ENCODE measurements at places on chromosomes 1 and 21. TPM values are rescaled to one million over a fixed set of nuclear protein-coding genes. Genes with fewer than 3 reads are reported as not detected.
A peak's percentile ranks its signal among the peaks of the same experiment; 100 is the strongest.

DNA sequence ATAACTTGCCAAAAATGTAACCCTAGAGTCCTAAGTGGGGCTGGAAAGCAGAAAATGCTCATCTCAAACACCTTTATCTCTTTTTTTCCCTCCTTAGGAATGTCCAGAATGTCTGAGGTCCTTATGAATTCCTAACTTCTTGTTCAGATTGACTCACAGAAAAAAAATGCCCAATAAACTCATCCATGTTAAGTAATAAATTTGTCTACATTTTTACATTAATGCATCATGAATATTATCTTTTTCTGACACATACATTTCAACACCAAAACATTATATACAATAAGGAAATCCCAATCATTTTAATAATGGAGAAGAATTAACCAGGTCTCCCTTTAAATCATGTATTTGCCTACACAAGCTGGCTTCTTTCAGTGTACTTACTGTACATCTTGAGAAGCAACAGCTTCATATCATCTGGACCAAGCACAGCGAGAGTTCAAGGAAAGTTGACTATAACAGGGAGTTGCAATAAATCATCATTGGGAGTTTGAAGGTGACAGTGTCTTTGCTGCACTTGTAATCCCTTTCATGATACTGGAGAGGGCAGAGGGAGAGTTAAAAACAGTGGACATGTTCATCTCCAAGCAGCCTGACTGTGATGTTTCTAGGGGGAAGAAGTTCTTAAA lies 565.2 kb downstream of the LTN1 start:
- no peak for DNase-seq

ST6GALNAC5 gene
- total RNA-seq, result not detected

DNA sequence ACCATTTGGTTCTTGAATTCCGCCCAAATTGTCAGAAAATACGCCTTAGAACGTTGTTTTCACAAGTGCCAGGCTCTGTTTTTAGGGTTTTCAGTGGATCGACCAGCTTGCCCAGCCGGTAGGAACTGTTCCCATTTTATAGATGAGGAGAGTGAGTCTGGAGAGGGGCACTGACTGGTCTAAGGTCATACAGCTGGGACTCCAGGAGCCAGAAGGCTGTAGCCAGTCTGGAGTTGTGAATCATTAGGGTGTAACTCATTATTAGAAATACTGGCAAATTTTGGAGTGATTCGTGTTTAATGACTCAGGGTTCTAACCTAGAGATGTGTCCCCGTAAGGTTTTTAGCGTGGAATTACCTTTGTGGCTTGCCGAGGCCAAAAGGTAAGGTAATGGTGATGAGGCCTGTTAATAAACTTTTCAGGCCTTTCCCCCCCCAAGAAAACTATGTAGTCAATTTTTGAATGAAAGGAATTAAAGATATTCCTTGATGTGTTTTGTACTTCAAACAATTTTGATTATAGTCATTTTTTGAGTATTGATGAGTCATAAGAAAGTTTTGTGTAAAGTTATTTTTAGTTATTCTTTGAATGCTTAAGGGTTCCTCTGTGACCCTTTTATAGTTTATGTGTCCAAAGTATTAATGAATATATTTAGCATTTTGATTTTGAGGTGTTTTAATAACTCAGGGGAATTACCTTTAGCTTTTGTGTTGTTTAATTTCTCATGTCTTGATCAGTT lies 2.1 kb downstream of the DYRK1A start:
- DNase-seq, result no peak

CD247 gene
- total RNA-seq, result 183 TPM

DNA sequence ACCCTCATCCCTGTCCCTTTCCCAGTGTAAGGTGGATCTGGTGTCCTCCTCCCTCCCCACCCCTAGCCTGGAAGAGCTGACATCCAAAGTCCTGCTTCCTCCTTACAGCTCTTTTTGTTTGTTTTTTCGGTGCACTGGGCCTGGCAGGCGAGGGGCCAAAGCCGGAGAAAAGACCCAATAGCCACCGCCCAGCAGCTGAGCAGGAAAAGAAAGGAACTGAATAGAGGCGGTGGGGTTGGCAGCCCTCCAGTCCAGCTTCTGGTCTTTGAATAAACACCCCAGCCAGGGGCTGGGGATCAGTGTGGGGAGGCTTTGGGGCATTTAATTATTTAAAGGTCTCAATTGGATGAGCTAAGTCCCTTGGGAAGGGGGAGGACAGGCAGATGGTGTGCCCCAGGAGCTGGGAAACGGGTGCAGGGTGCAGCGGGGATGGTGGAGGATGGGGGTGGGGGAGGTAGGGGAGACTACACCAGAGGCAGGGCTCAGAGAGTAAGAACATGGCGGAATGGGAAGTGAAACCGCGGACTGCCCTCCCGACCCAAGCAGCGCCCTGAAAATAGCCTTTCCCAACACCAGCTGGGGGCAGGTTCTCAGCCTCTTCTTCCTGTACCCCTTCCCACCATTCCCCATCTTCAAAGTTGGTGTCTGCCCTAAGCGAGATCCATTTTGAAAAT lies 20.2 kb downstream of the BTG2 start:
- no peak for DNase-seq

LCE3D gene
- total RNA-seq, result not detected

DNA sequence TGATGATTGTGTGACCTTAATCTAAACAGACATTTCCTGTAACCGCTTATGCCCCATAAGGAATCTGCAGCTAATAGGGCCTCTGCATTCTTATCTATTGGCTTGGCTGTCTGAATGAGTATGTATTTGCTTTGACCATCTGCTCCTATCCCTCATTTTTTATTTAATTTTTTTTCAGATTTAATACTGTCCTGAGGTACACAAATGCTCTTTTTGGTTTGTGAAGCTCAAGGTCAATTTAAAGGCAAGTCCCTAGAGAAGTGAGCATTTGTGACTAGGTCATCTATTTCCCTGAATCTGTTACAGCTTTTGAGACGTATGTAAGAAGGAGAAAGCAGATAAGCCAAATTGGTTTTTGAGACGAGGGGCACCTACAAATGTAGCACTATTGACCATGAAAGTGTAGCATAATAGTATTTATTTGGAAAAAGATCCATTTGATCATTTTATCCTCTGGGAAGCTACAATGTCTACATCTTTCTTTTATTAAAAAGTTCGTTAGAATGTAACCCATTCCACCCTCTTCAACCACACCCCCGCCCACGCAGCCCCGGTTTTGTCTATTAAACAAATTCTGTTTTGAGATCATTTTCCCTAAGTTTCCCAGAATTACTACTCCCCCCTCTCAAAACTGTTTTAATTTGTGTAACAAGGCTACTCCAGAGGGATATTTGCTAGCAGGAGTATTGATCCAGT lies 69.2 kb upstream of the HSPA13 start:
- DNase-seq, result no peak

DNA sequence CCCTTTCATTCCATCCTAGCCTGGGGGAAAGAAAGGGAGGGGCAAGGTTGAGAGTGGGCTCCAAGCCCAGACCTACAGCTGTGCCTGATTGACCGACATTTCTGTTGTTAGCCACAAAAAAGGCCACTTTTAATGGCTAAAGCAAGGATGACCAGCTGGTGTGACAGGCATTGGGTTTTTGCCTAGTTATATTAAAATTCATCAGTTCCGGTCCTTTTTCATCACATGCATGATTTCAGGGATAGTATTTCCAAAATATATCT lies 192.3 kb downstream of the ZNF326 start:
- DNase-seq, result no peak

- no peak for DNase-seq
Observed at GRCh38 chr1:167116174-167116573, 22.3 kb downstream of the STYXL2 start.

SPRR4 gene
- not detected for total RNA-seq

DNA sequence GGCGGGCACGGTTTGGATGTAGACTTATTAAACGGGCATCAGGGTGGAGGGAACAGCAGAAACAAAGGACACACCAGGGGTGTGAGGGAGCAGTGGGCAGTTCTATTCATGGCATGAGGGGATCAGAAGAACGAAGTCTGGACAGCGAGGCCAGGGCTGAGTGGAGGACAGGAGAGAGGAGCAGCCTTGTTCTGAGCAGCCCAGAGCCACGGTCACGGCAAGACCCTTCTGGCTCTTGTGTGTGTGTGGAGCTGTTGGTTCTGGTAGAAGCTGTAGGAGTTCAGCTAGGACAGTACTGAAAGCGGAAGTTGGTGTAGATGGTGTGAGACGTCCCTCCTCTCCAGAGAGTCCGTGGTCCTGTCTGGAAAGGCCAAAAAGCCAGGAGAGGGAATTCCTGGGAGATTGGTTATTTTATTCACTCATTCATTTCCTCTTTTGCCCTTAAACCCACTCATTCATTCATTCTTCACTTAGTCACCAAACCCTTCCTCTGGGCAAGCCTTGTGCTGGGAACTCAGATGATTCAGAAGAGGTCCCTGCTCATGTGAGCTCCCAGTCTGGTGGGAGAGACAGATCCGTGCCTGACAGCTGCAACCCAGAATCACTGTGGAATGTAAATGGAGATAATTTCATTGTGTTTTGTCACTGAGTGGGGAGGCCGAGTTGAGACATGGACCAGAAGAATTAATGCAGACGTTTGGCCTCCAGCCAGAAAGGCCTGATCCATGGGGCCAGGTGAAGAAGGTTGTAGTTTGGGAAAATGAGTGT lies 4.1 kb upstream of the ACOT11 start:
- DNase-seq, result no peak

- DNase-seq, result peak; percentile 90
Observed at GRCh38 chr1:23422241-23422877, 2.2 kb downstream of the TCEA3 start.

S100A14 gene
- not detected for total RNA-seq

LCE4A gene
- total RNA-seq, result not detected

DNA sequence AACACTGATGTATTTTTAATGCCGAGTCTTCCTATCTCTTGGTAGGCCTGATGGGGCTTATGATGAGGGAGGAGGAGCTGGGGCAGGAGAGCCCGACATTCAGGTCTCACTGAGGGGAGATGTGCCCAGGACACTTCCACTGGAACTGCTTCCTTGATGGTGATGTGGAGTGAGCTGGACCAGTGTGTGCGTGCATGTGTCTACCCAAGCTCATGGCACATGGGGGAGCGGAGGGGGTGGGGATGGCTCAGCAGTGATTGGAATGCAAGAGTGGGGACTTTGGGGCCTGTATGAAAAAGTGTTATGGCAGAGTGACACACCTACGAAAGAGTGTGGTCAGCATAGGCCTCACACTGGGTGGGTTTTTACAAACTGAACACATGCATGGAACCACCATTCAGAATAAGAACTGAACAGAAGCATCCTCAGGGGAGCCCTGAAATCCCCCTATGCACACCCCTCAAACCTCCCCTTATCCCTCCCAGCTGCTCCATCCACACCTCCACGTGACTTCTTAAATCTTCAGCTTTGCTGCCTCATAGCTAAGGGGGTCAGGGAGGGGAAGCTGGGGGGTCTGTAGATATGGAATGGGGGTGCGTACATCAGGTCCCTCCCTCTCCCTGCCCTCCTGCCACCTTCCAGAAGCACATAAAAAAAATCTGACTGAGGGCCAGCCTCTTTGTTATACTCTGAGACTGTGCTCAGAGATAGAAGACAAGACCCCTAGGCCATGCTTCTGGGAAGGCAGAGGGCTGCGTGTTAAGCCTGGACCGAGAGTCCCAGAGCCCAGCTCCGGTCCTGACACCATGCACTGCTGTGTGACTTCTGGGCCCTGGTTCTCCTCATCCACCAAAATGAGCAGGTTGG lies 11.6 kb downstream of the IL6R start:
- no peak for DNase-seq

- DNase-seq, result no peak
Observed at GRCh38 chr1:2384941-2385481, 6.3 kb downstream of the MORN1 start.

SPRR2B gene
- total RNA-seq, result not detected

- DNase-seq, result no peak
Observed at GRCh38 chr1:116585886-116586285, 15.1 kb upstream of the CD58 start.

GRCh38 chr1:147575376-147575775 lies 34.1 kb downstream of the BCL9 start:
- no peak for DNase-seq

DNA sequence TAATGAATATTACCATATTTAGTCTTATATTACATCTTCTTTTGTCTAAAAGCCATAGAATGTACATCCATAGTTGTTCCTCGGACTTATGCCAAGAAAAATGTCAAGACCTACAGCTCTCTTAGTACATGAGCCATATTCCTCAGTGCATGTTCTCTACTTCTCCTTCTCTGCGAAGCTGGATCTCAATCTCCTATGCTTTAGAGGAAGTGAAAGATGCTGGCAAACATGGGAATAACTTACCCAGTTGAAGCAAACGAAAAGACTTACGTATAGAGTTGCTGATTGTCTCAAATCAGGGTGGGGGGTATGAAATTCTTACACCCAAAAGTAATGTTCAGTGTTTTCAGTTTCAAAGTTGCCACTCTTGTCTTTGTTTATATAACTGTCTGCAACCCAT lies 32.7 kb downstream of the OR13G1 start:
- no peak for DNase-seq

DNA sequence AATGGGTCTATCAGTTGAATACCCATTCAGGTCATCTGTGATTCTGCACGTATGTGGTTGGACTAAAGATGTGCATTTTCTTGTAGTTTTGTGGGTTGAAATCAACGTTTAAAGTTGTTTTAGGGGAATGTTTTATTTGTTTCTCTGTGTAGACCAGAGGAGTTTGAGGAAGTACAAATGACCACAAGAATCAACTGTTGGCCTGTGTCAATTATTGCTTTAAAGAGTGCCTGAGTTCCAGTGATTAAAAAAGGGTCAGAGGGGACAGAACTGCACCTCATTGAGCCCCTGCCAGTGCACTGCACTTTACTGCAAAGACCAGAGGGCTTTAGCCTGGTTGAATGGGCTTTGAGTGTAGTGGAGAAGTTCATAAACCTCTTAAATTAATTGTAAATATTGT lies 190.3 kb downstream of the VPS13D start:
- DNase-seq, result no peak

GRCh38 chr1:28613175-28613574 lies 21.1 kb downstream of the RAB42 start:
- DNase-seq, result no peak

KRTAP10-2 gene
- total RNA-seq, result not detected

GRCh38 chr1:66315671-66316070 lies 218.3 kb upstream of the SGIP1 start:
- DNase-seq, result no peak

GRCh38 chr1:201648066-201648906 lies 109.4 kb downstream of the NAV1 start:
- no peak for DNase-seq

- DNase-seq, result no peak
Observed at GRCh38 chr1:214838351-214838750, 235.4 kb downstream of the CENPF start.

DNA sequence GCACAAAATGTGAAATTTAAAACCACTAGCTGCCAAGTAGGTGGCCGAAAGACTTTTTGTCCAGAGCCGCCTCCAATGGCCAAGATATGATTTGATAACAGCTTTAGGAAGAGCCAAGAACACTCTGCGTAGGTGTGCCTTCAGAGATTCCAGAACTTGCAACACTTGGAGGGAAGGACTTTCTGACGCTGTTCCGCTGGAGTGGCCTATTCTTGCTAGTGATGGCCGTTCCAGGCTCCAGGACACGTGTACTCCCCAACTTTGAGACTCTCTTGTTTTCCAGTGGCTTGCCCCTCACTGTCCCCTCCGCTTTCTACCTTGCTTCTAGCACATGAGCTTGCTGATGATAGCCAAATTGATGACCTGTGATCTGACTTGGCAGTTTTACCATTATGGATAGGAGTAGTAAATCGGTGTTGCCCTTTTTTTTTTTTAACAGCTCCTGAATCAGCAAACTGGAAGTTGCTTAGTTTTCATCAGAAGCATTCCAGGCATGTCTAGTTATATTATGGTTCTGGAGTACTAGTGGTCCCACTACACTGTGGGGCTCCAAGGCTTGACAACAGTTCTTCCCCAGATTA lies 1.0 kb downstream of the PRDX6 start:
- DNase-seq, result peak; percentile 65

GRCh38 chr1:224700918-224701531 lies 84.9 kb downstream of the CNIH3 start:
- no peak for DNase-seq
